ENCODE measurements at places on chromosomes 7 and 10.

GRCh38 chr7:130891254-130892094 lies 157.5 kb upstream of the KLF14 start:
- no peak for DNase-seq

DNA sequence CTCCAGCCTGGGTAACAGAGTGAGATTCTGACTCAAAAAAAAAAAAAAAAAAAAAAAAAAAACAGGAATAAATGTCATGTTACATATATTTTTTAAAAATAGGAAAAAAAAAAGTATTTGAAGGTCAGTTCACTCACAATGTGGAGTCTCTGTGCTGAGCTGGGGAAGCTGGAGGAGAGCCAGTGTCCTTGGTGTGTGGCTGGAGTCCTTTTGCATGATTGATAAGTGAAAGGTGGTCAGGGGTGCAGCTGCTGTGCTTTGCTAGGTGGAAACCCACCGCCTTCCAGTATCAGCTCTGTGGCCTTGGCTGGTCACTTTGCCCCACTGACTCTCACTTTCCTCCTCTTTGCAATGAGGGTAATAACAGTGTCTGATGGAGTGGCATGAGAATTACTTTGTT lies 101.9 kb downstream of the VWC2 start:
- no peak for DNase-seq

- DNase-seq, result no peak
These were observed 215.8 kb upstream of the PFKP start for GRCh38 chr10:2851566-2851965.

- no peak for DNase-seq
These were observed at the start of gene AOAH for GRCh38 chr7:36723951-36724664. Gene AOAH (minus strand): TSS chr7:36724494. CDS start chr7:36724148, 346 bp downstream.
